ENCODE measurements at places on chromosomes 1 and 21.
A peak's percentile ranks its signal among the peaks of the same experiment; 100 is the strongest.

GRCh38 chr21:26115899-26116298 lies 54.7 kb downstream of the APP start:
- no peaks in the 10 kb centered on the region for H3K27me3 ChIP-seq
- H3K27ac ChIP-seq = peak overlapping the region; percentile 77
- H3K4me3 ChIP-seq = no peak overlapping the region
- peak; percentile 26 for DNase-seq
- peaks cover 20% of the 10 kb centered on the region for H3K36me3 ChIP-seq
- peaks cover 44% of the 10 kb centered on the region for H3K4me1 ChIP-seq

DNA sequence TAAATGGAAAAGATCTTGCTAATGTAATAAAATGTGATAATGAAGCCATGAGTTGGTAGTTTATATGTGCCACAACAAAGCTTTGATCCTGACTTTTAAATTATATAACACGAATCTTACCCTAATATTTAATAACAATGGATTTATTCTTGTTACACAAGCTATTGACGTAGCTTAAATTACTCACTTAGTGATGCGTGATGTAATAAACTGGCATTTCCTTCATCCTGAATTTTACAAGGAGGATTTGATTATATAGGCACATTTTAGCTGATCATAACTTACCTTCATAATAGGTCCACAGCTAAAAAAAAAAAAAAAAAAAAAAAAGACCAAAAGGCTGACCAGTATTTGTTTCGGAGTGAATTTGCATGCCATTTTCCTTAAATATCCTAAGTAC lies 76.2 kb upstream of the IVNS1ABP start:
- H3K4me3 ChIP-seq = no peak overlapping the region
- H3K27ac ChIP-seq = no peak overlapping the region
- H3K27me3 ChIP-seq = no peaks in the 10 kb centered on the region
- no peaks in the 10 kb centered on the region for H3K4me1 ChIP-seq

DNA sequence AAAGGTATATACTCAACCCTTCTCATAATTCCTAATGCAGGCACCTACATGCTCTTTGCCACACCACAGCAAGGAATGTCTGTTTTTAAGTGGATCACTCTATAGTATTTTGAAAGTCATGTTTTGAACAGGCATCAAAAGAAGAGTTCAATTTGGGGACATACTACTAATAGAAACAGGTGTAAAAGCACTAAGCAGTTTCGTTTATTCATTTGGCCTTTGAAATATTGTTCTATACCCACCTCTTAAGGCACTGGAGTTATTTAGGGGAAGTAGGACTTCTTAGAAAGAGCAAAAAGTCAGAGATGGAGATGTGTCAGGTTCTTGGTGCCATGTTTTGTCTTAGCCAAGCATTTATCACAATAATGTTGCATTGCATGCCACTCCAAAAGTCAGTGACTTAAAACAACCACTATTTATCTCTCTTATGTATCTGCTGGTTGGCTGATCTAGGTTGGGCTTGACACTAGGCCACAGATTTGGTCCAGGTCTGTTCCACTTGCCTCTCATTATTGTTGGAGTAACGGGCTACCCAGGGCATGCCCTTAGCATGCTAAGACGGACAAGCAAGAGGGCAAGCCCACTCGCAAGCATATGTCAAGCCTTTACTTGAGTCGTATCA lies 107.5 kb downstream of the RGL1 start:
- no peak overlapping the region for H3K4me3 ChIP-seq
- H3K27me3 ChIP-seq = no peaks in the 10 kb centered on the region
- H3K36me3 ChIP-seq = no peaks in the 10 kb centered on the region
- DNase-seq = no peak
- no peak overlapping the region for H3K27ac ChIP-seq

- DNase-seq = no peak
- no peaks in the 10 kb centered on the region for H3K27me3 ChIP-seq
- H3K36me3 ChIP-seq = no peaks in the 10 kb centered on the region
- no peak overlapping the region for H3K27ac ChIP-seq
- H3K4me3 ChIP-seq = no peak overlapping the region
- H3K4me1 ChIP-seq = no peaks in the 10 kb centered on the region
Measured at GRCh38 chr1:228411121-228411520, 4.5 kb upstream of the TRIM11 start.

DNA sequence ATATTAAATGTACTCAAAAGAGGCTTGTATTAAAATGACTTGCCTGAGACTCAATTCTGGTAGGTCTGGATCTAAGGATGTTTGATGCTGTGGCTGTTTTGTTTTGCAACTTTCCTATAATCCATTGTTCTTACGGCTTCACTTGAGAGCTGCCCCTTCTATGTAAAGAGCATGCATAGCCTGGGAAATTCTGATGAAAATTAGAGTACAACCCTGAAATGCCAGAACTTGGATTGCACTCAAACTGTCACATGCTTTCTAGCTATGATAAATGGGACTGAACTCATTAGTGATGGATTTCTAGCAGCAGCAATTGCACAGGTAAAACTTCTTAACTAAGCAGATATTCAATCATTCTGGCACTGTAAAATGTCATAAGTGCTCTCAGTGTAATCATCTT lies 67.9 kb downstream of the OLFM3 start:
- H3K36me3 ChIP-seq = no peaks in the 10 kb centered on the region
- no peak overlapping the region for H3K4me3 ChIP-seq
- no peak for DNase-seq

- DNase-seq = peak; percentile 81
- 0 out of 2 replicates have a peak, but pooled peaks cover 4% of the 10 kb centered on the region for H3K36me3 ChIP-seq
- no peak overlapping the region for H3K4me3 ChIP-seq
- H3K27ac ChIP-seq = peak overlapping the region; percentile 84
- no peaks in the 10 kb centered on the region for H3K27me3 ChIP-seq
Measured at GRCh38 chr1:154624746-154625643, 17.0 kb upstream of the ADAR start.
